ENCODE measurements at places on chromosomes 7 and 10.
A peak's percentile ranks its signal among the peaks of the same experiment; 100 is the strongest.

GRCh38 chr10:78892338-78893176, 176.2 kb upstream of the ZMIZ1 start:
- DNase-seq: no peak

DNA sequence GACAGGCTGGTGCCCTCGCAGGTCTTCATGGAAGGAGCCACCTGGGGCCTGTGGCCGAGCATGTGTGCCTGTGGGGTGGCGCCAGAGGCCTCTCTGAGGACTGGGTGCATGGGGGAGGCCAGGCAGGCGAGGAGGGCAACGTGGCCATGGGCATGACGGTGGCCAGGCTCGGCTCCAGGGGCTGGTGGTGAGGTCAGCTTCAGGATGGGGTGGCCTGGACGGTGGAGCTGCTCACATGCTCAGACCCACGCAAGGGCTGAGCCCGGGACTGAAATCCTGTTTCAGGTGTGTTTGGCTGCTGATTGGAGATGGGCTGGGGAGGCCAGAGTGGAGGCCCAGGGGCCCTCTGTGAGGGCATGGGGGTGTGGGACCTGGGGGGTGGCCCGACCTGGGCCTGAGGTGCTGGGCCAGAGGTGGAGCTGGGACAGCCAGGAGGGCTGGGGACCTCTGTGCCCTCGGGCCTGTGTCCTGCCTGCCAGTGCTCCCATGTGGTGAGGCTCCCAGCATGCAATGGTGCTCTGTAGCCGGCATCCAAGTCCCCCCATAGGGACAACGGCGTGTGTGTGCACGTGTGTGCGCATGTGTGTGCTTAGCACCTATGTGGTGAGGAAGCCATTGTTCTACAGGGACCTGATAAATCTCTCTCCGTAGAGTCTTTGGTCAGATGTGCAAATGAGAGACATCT, 71.1 kb downstream of the INPP5A start:
- no peak for DNase-seq

GRCh38 chr7:50584386-50584785, 19.2 kb upstream of the DDC start:
- DNase-seq: no peak

- DNase-seq: no peak
These were observed 18.5 kb downstream of the STAM start for GRCh38 chr10:17662193-17663138.

- no peak for DNase-seq
These were observed 41.3 kb downstream of the PRKAG2 start for GRCh38 chr7:151835636-151836035.

DNA sequence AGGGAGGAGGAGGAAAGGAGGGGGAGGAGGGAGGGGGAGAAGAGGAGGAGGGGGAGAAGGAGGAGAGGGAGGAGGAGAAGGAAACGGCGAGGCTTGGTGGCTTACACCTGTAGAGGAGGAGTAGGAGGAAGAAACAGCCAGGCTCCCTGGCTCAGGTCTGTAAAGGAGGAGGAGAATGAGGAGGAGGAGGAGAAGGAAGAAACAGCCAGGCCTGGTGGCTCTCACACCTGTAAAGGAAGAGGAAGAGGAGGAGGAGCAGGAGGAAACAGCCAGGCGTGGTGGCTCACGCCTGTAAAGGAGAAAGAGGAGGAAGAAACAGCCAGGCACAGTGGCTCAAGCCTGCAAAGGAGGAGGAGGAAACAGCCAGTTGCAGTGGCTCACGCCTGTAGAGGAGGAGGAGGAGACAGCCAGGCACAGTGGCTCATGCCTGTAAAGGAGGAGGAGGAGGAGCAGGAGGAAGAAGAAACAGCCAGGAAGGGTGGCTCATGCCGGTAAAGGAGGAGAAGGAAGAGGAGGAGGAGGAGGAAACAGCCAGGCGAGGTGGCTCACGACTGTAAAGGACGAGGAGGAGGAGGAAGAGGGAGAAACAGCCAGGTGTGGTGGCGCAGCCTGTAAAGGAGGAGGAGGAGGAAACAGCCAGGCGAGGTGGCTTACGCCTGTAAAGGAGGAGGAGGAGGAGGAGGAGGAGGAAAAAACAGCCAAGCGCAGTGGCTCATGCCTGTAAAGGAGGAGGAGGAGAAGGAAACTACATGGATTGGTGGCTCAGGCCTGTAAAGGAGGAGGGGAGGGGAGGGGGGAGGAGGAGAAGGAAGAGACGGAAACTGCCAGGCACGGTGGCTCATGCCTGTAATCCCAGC, 14.9 kb upstream of the CRCP start:
- peak; percentile 45 for DNase-seq

DNA sequence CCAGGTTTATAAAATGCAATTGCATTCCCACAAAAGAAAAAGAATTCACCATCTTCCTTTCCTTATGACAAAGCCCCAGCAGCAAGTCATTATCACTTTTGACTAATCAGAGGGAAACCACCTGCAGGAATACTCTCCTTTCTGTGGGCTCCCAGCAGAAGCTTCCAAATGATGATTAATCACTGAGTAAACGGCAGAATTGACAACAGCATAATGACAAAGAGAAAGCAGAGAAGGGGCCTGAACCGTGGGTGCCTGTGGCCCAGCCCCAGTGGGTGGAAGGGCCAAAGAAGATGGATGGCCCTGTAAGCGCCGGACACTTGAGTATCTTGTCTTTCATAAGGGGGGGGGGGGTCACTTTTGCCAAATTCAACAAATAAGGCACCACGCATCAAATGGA, 152.4 kb upstream of the NRBF2 start:
- no peak for DNase-seq

DNA sequence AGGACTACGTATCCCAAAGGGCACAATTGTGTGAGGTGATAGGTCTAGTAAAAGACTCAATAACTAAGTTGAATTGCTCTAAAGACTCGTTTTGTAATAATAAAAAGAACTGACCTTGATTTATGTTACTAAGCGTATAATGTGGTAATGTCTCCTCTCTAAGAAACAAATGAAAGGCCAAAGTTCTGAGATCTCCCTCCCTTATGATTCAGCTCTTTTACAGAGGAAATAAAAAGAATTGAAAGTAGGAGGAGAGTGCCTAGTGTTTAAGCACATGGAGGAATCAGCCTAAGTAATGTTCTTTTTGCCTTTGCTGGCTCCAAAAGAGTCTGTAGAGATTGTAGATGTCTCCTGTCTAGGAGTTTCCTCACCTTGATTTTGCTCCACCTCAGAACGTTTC, 98.0 kb downstream of the ARL4A start:
- DNase-seq: no peak

DNA sequence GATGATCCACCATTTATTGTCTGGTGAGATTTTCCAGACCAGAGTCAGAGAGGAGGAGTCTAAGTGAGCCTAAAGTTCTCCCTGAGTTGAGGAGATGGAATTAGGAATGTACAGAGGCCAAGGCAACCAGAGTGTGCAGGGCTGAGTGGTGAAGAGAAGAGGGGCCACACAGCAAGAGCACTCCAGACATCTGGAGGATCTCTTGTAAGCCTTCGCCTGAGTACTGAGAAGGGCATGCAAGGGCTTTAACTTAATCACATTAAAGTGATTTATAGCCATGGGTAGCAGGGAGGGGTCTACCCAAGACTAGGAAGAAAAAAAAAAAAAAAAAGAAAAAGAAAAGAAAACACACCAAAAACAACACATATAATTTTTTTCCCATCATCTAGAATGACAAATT, 1190.4 kb downstream of the GATA3 start:
- DNase-seq: no peak

DNA sequence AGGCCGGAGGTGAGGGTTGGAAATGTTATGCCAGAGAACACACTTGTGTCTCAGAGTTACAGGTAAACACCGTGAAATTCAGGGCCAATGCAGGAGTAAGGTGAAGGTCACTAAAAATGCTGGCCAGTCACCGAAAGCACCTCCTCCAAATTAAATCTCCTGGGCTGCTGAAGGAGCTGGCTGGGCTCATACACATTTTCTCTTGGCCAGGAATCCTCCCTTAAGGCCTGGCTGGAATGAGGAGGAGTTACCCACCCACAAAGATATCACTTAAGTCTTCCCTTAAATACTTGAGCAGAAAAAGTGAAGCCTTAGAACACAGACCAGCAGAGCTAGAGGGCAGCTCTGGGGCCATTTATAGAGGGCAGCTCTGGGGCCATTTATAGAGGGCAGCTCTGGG, 46.3 kb downstream of the HTRA1 start:
- no peak for DNase-seq

- DNase-seq: no peak
These were observed 5.2 kb downstream of the SPOCK2 start for GRCh38 chr10:72082856-72083789.

Data from endothelial cell (in vitro differentiated cells).